Activated effector memory CD4-positive, alpha-beta T cell treated with anti-CD3 and anti-CD28 coated beads, Interleukin-2, amount 50 U/mL, for 16 hours (primary cell): ENCODE measurements at places on chromosomes 4 and X.
A peak's percentile ranks its signal among the peaks of the same experiment; 100 is the strongest.

DNA sequence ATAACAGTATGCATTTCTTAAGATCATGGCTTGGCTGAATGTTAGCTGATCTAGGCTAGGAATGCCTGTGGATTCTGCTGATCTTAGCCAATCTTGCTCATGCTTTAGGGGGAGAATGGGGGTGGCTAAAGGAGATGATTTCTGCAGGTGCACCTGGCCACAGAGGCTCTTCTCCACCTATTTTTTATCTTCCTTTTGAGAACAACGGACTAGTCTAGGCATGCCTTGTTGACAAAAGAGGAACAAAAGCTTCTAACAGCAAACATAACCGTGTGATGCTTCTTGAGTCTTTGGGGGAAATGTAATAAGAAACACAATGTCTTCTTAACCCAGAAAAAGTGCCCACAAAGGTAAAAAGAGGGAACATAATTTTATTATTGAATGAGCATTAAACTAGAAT, 743.5 kb downstream of the ARAP2 start:
- no peak for DNase-seq

GRCh38 chr4:188437535-188437934, 298.3 kb downstream of the TRIML1 start:
- DNase-seq, result no peak

- DNase-seq, result no peak
These were observed 343.7 kb downstream of the MID1IP1 start for GRCh38 chrX:39144956-39145355.

DNA sequence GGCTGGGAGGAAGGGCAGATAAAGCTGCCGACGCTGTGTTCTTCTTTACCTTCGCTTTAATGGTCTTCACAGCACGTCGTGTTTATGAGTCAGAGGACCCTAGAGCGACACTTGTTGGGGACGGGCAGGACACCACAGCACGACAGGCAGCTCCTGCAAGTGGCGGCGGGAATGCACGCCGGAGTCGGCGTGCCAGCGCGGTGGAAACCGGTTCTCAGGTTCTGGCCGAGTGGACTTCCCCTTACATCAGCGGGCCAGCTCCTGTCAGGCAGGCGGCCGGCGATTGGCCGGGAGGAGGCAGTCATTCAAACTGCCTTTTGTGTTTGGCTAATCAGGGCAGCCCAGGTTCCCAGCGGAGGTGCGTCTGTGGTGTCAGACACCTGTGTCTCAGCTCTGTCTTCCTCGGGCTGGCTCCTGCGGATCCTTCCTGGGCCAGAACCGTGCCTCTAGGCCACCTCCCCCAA, 150.9 kb downstream of the SHROOM3 start:
- DNase-seq, result peak; percentile 61

DNA sequence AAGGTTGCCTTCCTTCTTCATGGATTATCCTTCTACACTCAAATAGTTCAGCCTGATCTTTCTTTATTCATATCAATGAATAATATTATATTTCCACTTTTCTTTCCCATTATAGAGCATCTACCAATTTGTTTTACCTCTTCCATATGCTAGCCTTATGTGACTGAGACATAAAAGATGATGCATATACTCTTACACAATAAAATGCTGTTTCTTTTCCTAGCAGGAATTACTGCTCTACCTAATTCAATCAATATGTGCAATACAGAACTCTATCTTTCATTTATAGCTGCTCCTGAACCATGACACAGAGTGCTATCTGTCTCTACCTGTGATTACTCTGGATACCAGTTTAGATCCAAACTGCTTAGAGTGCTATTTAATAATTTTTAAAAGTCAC, 2334.0 kb downstream of the PCDH7 start:
- no peak for DNase-seq

GRCh38 chr4:139686130-139686529, 20.5 kb downstream of the MGST2 start:
- DNase-seq, result no peak

GRCh38 chr4:62260254-62260653, 1060.1 kb downstream of the ADGRL3 start:
- no peak for DNase-seq

GRCh38 chr4:122542411-122543236, 78.2 kb downstream of the IL21 start:
- DNase-seq, result no peak

DNA sequence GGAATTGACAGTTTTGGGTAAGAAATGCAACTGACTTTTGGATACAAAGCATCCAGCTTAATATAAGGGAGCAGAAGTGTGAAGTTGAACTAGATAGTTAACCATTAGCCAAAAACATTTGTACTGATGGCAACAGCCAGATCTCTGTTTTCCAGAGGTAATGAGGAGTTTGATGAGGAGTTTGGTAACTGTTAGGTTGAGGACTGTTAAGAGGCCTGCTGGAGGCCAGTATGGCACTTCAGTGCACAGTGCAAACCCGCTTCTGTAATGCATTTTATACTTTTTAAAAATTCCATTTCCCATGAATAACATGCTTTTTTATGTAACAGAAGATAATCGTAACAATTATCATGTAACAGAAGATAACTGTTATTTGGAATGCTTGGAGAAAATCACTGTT, 30.0 kb downstream of the CDKL5 start:
- no peak for DNase-seq
